GM12891 (cell line): ENCODE measurements at places on chromosomes 3 and 15.

GRCh38 chr3:41955192-41955591, 6.7 kb downstream of the ULK4 start:
- DNase-seq = no peak

DNA sequence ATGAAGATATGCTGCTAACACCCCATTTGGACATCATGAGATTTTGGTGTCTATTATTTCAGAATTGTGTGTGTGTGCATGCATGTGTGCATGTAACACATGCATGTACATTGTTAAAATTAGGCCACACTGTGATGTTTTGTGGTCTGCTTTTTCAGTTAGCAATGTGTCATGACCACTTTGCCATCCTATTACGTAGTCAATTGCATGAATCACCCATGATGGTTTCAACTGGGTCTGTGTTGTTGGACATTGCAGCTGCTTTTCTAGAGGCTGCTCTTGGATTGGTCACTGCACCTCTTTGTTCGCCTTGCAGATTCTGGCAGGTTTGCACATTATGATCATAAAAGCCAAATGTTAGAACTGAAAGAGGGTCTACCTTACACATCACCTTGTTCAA, 101.0 kb upstream of the THBS1 start:
- DNase-seq = no peak

GRCh38 chr3:12371525-12372140, 82.8 kb downstream of the PPARG start:
- DNase-seq = no peak

- DNase-seq = no peak
Observed at GRCh38 chr3:85846940-85847339, 888.2 kb downstream of the CADM2 start.

GRCh38 chr3:194265505-194265892, 85.6 kb downstream of the CPN2 start:
- no peak for DNase-seq
